ENCODE measurements at places on chromosomes 1 and 21. TPM values are rescaled to one million over a fixed set of nuclear protein-coding genes. Genes with fewer than 3 reads are reported as not detected.

GRCh38 chr21:21921410-21922232 is 923.4 kb downstream of the NCAM2 start:
- no peak for DNase-seq

Gene RIIAD1
- 7.7 TPM for total RNA-seq

DNA sequence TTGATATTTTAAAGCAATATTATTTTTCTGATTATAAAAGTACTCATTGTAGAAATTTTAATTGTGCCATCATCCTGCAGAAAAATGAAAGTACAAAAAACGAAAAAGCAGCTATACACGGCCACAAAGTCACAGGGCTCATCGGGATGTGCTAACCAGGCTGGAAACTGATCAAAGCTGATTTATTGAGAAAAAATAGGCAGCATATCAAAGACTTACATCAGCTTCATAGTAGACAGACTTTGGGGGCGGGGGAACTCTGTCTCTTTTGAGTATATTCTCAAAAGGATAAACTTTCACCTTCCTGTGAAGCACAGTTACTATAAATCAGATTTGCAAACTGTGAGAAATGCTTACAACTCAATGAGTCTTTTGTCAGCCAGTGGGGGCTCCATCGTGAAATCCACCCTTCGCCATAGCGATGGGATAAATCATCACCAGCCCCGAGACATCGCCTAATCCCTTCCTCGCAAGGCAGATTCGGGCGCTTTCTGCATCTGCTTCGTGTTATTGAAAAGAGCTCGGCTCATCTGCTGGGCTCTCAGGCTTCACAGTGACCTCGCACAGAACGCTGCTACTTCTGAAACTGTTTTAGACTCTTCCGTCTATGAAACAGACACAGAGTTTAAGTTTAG is 69.2 kb upstream of the ERG start:
- DNase-seq = no peak

Gene GPR52
- 0.22 TPM for total RNA-seq

GRCh38 chr1:200405264-200405663 is 4.6 kb downstream of the ZNF281 start:
- DNase-seq = no peak

All from Right ventricle myocardium inferior (tissue), 1 donor.